ENCODE measurements at places on chromosomes 1 and 21.
A peak's percentile ranks its signal among the peaks of the same experiment; 100 is the strongest.

DNA sequence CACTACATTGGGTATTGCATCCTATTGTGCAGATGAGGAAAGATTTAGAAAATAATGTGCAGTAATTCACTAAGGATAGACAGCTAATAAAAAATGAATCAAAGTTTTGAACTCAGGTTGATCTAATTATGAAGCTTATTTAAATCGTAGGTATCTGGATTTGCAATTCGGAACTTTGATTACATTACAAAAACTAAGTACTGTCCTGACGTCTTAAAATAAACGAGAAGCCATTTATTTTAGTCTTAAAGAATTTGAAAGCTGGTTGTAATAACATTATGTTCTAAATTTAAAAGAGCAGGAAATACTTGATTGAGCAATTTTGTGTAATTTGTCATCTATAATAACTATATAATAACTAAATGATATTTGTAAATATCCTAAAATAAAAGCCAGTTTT is 235.9 kb downstream of the TPR start:
- DNase-seq: no peak

- no peak for DNase-seq
These were observed 84.2 kb downstream of the PTGER3 start for GRCh38 chr1:70963374-70963773.

- DNase-seq: no peak
These were observed 45.3 kb downstream of the HENMT1 start for GRCh38 chr1:108615544-108615943.

DNA sequence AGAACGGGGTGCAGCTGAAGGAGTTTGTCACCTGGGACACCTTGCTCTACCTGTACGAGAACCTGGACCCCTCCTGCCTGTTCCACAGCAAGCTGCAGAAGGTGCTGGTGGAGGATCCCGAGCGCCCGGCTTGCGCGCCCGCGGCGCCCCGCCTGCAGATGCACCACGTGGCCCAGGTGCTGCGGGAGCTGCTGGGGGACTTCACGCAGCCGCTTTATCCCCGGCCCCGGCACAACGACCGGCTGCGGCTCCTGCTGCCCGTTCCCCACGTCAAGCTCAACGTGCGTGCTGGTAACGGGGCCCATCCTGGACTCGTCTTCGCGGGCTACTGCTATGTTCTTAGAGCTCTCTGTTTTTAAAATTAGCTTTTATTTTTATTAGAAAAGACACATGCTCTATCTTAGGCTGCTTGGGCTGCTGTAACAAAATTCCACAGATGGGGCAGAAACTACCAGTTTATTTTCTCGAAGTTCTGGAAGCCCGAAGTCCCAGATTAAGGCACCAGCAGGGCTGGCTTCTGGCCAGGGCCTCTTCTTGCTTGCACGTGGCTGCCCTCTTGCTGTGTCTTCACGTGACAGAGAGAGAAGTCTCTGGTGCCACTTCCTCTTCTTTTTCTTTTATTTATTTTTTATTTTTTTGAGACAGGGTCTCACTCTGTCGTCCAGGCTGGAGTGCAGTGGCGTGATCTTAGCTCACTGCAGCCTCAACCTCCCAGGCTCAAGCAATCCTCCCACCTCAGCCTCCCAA is 38.1 kb downstream of the TRPM2 start:
- DNase-seq: no peak

- no peak for DNase-seq
These were observed 25.8 kb upstream of the PPT1 start for GRCh38 chr1:40122855-40123254.

DNA sequence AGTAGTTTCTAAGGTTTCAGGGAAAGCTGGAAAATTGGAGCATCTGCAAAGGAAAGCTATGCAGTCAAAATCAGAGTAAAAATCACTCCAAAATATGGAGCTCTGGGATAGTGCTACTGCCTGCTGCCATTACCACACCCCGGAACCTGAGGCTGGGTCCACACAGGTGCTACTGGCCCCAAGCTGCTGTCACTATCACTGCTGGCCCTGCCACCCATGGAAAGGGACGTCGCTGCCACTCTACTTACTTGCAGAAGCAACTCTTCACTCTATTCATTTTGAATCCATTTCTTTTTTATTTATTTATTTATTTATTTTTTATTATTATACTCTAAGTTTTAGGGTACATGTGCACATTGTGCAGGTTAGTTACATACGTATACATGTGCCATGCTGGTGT is 60.3 kb upstream of the RGS18 start:
- DNase-seq: no peak

DNA sequence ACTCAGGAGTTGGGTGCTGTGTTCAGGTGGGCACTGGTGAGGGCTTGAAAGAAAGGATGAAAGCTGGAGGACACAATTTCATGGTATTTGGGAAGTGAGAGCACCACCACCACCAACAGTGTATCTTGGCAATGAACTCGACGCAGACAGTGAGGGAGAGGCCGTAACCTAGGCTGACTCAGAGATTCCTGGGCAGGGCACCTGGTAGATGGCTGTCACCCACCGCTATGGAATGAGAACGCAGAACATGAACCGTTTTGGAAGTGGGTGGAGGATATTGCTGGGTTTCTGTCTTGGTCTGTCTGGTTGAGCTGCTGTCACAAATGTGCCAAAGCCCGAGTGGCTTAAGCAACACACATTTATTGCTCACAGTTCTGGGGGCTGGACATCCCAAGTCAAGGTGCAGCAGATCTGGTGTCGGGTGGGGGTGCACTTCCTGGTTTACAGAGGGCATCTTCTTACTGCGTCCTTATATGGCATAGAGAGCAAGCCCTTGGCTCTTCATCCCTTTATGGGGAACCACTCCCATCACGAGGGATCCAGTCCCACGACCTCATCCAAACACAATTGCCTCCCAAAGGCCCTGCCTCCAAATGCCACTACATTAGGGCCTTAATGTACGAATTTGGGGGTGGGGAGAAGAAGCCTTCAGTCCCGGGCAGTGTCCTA is 246.3 kb downstream of the SIPA1L2 start:
- DNase-seq: no peak

DNA sequence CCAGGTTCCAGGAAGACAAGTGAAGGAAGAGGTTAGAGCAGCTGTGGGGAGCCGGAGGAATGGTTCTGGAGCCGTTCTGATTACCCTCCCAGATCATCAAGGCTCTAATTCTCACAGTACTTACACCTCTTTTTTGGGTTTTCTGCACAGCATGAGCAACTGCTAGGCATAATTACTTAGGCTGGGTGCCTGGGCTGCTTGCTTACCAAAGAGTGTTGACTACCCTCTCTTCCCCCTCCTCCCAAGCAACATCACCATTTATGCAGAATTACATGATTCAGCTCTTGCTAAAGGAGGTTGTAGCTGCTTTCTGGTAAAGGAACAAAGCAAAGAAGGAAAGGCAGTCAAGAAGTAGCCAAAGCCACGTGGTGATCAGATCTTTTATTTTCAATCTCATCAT is 397.2 kb downstream of the KCNH1 start:
- DNase-seq: no peak

DNA sequence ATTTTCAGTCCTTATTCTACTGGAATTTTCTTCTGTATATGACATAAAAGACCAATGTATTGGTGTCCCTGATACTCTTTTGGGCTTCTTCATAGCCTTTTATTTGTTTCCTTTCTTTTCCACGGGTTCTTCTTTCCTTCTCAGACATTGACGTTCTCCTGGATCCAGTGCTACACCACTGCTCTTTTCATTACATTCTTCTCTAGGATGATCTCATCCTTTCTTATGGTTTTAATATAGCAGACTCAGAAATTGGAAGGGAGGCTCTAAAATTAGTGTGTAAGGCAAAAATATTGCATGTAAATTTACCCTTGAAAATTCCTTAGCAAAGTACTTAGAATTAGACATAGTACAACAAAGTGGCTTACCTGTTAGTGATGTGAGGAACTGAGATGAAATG is 65.3 kb downstream of the SELENOF start:
- DNase-seq: no peak

- peak; percentile 90 for DNase-seq
These were observed 21.7 kb downstream of the TMEM53 start for GRCh38 chr1:44652445-44653106.

- DNase-seq: no peak
These were observed 17.0 kb downstream of the NSL1 start for GRCh38 chr1:212774584-212774983.

GRCh38 chr1:190472042-190472441 is 5.6 kb downstream of the BRINP3 start:
- DNase-seq: no peak

- DNase-seq: no peak
These were observed 22.3 kb upstream of the KAZN start for GRCh38 chr1:14576155-14576554.

DNA sequence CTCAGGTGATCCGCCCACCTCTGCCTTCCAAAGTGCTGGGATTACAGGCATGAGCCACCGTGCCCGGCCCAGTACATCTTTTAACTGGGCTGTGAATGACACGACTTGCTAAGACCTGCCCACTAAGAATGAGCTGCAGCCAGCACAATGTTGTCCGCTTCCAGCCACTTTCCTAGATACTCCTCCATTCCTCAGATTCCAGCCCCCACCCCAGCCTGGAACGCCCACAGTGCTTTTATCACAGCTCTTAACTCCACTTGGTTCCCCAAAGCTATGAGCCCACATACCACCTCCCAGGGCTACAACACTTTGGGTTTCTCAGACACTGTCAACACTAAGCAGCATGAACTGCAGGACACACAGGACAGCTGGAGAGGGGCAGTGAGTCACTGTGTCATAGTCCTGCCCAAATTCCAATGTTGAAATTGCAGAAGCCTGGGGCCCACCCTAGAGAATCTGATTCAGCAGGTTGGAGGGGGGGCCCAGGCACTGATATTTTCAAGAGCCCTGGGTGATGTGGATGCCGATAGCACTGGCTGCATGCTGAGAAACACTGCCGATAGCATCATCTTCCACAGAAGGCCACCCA is 58.0 kb downstream of the ACBD3 start:
- no peak for DNase-seq

DNA sequence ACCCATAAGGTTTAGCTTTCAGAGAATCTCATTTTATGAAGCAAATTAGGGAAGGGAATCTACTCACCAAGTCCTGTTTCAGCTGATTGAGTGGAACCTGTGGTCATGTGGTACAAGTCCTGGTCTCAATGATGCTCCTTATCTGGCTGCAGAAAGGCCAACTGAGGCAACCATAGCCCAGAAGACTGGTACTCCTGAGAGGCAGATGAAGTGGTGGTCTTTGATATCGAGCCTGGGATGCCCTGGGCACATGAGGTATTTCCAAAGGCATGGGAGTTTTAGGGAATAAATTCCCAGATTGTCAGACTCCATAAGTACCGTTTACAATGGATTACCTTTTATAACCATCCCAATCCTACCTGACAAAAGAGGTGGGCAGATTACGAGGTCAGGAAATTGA is 3.3 kb downstream of the MX1 start:
- no peak for DNase-seq

- no peak for DNase-seq
These were observed 134.0 kb downstream of the HIVEP3 start for GRCh38 chr1:41784531-41785274.

DNA sequence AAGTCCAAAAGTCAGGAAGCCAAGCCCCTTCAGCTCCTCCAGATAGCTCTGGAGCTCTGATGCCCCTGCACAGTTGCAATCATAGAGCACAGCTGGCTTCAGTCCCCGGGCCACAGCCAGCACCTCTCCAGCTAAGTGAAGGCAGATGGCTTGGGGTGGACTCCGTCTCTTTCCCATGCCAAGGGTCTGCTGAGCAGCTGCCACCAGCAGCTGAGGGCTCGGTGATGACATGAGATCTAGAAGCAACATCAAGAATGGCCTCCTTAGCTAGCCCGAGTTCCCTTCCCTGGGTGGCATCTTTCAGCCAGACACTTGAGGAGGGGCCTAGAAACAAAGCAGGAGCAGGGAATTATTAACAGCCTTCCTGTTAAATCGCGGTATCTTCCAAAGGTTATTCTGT is 973 bp downstream of the C1orf74 start:
- DNase-seq: no peak

- DNase-seq: no peak
These were observed 161.2 kb downstream of the NPHP4 start for GRCh38 chr1:5830771-5831599.

- no peak for DNase-seq
These were observed 92.2 kb downstream of the SLC44A5 start for GRCh38 chr1:75518686-75519085.

DNA sequence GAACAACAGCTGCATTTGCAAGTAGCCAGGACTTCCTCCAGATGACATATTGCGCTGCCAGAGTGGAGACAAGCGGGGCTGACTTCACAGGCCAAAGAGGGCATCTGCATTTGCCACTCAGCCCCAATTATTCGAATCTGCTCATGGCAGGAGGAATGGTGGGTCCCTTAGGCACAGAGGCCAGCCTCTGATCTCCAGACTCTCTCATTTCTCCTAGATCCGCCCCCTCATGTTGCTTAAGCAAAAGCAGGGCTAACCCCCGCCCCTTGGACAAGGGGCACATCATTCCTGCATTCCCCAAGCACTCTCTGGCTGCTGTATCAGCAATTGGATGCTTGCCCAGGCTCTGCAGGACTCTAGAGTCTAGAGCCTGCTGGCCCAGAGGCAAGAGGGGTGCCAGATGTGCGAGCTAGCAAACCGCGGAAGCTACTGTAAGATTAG is 262.4 kb downstream of the ST6GALNAC3 start:
- no peak for DNase-seq

DNA sequence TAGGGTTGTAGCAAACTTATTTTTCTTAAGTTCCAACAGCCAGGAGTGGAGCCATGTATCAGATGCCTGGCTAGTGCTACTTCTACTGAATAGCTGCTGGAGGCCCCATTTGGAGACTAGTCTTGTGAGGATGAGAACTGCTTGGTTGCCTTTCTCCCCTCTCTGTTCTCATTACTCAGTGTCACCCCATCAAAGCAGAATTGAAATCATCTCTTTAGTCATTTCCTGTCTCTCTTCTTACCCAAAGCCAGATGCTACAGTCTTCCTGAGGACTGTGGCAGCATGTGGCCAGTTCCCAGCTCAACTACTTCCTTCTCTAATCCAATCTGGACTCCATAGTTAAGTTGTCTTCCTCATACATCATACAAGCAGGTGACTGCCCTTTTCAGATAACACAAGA is 197.5 kb downstream of the BRINP2 start:
- DNase-seq: no peak

DNA sequence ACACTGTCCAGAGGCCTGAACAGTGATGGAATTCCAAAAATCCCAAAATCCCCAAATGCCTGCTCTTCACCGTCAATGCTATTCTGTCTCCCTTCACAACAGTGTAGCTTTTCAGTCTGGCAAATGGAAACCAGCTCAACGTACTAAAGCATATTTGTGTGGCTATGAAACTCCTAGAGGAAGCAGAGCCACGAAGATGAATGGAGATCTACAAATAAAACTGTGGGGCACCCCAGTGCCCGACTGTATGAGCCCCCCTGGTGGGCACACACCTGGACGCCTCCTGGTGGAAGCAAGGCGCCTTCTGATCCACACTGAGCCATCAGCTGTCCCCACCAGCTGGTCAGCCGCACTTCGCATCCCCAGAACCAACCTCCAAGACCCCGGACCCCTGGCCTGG is 129.1 kb upstream of the SOD1 start:
- DNase-seq: no peak

DNA sequence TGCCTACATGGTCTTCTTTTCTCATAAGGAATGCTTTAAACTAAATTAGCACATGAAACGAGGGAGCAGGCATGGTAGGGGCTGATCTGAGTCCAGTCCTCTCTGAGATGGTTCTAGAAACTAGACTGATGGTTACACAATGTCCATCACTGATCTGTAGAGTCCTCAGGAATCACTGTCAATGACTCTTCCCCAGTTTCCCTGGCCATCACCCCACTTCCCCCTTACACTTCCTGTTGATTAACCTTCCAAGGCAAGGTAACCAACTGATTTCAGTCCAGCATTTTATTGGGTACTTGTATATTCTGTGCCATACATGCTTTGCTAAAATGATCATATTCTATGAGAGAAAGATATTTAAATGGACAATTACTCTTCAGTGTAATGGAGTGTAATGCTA is 100.6 kb upstream of the ARTN start:
- no peak for DNase-seq

- peak; percentile 17 for DNase-seq
These were observed 214.5 kb downstream of the VAV3 start for GRCh38 chr1:107750364-107750959.
